Activated CD8-positive, alpha-beta memory T cell treated with anti-CD3 and anti-CD28 coated beads for 24 hours (primary cell): ENCODE measurements at places on chromosomes 11 and 22.

- DNase-seq = no peak
Measured at GRCh38 chr22:47836957-47837356, 1074.5 kb downstream of the TBC1D22A start.

- DNase-seq = peak; percentile 42
Measured at GRCh38 chr22:19368876-19369275, 62.7 kb downstream of the HIRA start.

DNA sequence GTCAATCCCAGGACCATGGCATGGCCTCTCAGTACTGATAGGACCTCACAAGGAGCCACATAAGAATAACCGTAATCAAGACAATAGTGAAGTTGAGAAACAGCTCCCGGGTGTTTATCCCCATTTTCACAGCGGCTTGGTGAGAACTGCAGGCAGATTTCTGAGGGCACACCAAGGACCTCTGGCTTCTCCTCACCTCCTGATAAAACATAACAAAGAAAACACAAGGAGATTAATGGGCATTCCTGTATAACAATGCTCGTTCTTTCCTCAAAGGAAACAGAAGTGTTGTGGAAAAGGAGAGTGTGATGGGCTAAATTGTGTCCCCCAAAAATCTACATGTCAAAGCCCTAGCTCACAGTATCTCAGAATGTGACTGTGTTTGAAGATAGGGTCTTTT, 4.0 kb downstream of the SLN start:
- DNase-seq = no peak

GRCh38 chr22:28801845-28802594, 1.7 kb upstream of the XBP1 start:
- DNase-seq = no peak

- DNase-seq = no peak
Measured at GRCh38 chr22:40716116-40716515, 36.8 kb downstream of the MCHR1 start.

- no peak for DNase-seq
Measured at GRCh38 chr22:40593460-40594273, 42.9 kb downstream of the MRTFA start.

- DNase-seq = no peak
Measured at GRCh38 chr22:20391222-20391621, 2.7 kb upstream of the ZNF74 start.

DNA sequence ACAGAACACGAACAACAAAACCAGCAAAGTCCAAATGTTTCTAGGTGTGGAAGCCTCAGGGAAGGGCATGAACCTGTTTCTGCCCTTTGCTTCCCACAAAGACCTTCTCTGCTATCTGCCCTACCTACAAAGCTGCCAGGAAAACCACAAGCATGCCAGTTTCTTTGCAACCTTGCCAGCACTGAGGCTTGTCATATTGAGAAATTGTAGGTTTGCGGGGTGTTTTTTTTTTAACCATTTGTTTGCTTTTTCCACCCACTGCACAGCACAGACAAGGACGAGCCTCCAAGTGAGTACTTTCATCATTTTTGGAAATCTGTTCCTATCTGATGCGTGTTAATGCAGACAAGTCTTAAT, 12.8 kb downstream of the PARVG start:
- DNase-seq = no peak

- DNase-seq = no peak
Measured at GRCh38 chr22:25113316-25113721, 86.3 kb upstream of the CRYBB3 start.

- DNase-seq = no peak
Measured at GRCh38 chr22:36395055-36395849, 7.5 kb upstream of the MYH9 start.

GRCh38 chr11:82867495-82868082, 32.6 kb downstream of the PRCP start:
- peak; percentile 85 for DNase-seq

DNA sequence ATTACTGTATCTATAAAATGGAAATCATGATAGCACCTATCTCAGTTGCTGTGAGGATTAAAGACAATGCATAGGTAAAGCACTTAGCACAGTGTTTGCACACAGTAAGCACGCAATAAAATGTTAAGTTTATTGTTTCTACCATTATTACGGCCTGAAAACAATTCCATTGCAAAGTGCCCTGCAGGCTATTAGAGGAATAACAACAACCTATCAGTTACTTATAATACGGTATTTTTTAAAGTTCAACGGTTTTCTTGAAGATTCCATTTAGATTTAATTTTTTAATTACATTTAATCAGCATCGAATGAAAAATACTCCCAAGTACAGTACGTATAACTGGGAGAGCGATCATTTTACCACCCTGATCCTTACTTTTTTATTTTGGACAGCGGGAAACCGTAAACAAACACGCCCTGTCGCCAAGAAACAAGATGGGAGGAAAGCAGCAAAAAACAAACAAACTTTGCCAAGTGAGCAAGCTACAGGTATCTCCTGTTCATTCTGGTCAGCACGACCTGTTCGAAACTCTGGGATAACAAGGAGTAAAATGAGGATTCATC, 893 bp downstream of the SLC36A4 start:
- DNase-seq = no peak

DNA sequence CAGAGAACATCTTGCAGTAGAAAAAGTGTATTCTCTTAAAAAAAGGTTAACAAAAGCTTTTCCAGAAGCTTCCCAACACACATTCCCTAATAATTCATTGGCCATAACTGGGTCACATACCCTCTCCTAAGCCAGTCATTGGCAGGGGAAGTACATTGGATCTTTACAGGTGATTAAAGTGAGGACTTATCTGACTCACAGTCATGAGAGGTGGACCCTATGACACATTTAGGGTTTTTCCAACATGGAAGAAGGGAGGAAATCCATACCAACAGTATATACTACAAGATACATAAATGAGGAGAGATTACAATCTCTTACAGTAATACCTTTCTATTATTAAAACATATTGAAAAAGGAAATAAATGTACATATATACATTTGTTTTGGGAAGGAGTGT, 72.2 kb downstream of the CCDC73 start:
- DNase-seq = no peak

DNA sequence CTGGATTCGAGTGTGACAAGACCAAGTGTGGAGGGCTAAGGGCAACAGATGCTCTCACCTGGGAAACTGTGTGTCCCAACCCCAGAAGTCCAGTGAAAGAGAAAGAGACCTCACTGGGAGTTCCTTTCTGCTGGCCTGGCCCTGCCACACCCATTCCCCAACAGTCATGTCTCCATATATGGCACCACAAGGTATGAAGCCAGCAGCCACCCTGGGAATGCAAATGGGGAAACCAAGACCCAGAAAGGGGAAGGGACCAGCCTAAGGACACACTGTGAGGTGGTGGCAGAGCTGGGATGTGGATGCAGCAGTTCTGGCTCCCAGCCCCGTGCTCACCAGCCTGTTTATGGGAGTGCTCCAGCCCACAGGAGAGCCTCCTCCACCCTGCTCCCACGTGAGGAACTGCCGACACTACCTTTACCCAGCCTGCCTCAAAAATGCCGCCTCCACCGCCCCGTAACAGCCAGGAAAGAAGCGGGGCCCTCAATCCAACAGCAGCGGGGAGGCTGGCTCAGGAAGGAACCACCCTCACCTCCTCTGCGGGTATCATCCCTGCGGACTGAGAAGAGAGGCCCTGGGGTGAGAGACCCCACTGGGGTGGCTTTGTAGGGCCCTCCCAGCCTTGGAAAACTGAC, 12.6 kb downstream of the LMO1 start:
- DNase-seq = peak; percentile 40

DNA sequence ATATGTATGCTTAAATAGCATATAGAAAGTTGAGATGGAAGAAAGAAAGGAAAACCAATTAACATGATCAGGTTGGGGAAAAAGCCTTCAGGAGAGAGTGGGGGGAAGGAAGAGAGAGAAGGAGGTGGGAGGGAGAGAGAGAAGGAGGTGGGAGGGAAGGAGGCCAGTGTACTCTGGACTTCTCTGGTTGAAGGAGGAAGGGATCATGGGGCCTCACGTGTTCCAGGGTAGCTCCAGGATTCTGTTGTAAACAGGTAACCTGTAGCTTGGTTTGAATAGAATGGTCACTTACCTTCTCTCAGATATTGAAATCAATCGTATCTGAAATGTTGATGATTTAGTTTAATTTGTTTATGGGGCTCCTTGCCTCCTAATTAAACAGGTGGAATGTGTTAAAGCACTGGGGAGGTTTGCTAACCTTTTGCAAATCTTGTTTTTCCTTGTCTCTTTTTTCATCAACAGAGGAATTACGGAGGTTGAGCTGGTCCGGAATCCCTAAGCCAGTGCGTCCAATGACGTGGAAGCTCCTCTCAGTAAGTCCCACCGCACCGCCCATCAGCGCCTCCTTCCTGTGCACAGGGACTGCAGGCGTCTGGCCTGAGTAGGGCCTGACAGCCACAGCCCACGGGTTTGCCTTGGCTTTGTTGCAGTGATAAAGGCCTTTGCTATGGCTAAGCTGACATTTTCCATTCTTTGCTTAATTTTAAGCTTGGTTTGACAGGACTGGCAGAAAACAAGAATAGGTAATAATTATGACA, 115.9 kb downstream of the TBC1D22A start:
- DNase-seq = no peak

- no peak for DNase-seq
Measured at GRCh38 chr11:127452533-127452932, 452.0 kb upstream of the KIRREL3 start.

DNA sequence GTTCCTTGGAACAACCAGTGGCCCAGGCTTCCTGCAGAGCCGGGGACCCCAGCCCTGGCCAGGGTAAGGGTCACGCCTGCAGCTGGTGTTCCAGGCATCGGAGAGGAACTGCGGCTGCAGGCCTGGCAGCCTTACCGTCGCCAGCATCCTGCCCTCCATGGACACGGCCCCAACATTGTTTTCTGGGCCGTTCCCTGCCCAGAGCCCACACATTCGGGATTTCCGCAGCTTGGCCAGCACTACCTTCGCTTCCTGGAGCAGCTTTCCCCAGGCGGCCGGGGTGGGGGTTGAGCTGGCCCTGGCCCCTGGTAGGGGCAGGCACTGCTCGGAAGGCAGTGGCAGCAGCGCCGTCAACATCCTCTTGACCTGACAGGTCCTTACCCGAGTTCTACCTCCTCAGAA, 17.7 kb downstream of the TXN2 start:
- no peak for DNase-seq

- DNase-seq = peak; percentile 78
Measured at GRCh38 chr11:128692753-128693415, 988 bp upstream of the FLI1 start.

GRCh38 chr11:117823294-117823945, 1.1 kb downstream of the FXYD2 start:
- DNase-seq = no peak

DNA sequence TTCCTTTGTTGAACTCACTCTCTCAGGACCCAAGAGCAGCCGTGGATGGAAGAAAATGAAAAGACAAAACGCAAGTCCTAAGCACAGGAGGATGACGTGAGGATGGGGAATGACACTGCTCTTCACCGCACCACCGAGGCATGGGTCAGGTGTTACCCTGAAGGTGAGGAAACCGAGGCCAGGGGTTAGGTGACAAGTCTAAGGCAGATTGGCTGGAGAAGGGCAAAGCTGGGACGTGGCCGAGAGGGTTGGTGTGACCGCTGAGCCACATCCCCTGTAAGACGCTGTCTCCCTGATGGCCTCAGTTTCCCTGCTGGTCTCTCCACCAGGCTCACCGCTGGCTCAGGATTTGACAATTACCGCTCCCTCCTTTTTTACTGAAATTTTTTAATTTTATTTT, 284.4 kb downstream of the CTTN start:
- DNase-seq = no peak

GRCh38 chr22:27726686-27727449, 74.7 kb downstream of the MN1 start:
- no peak for DNase-seq

DNA sequence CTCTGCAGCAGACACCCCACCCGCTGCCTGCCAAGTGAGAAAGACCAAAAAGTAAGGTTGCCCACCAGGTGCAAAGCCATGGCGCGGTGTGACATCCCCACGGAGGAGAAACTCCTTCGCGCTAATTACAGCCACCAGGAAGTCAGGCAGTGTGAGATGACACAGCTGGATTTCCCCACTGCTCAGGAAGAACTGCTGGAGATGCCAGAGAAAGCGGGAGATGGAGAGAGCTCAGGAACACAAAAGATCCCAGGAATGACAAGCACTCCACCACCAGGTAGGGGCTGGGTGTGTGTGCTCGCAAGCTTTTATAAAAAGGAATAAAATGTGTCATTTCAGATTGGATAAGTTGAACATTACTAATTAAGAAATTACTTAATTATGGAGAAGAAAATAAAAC, 292.7 kb downstream of the OPCML start:
- no peak for DNase-seq

DNA sequence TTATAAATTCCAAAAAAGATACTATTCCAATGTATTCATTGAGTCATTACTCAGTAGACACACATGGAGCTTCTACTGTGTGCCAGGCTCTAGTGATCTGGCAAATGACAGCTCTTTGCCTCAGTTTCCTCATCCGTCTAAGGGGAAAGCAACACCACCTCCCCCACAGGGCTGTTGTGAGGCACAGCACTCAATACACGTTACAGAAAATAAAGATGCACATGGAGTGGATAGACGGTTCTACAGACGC, 6.5 kb upstream of the MALAT1 start:
- DNase-seq = no peak

GRCh38 chr11:96310236-96310635, 32.8 kb downstream of the MAML2 start:
- DNase-seq = no peak

GRCh38 chr11:71251761-71252268, 562 bp downstream of the SHANK2 start:
- no peak for DNase-seq
